Stimulated activated CD8-positive, alpha-beta memory T cell treated with anti-CD3 and anti-CD28 coated beads, Interleukin-2, amount 100 ng/mL, for 1 hour (primary cell): ENCODE measurements at places on chromosomes 13 and 19.

GRCh38 chr19:48379058-48379457, 12.3 kb downstream of the KDELR1 start:
- no peak for DNase-seq

DNA sequence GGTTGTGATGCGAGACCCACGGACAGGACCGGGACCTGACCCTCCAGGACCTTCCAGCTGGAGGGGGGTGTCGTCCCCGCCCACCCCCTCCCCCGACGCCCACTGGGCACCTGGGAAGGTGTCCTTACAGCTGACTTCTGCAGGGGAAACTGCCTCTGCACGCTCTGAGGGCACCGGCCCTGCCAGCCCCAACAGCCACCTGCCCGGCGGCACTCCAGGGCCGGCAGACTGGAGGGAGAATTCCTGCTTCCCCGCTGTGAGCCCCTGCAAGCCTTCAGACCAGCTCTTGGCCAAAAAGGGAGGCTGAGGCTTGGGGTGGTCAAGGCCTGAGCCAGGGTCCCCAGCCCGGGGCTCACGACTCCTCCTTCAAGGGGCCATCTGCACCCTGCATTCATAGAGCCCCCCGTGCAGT, 1.2 kb downstream of the CNN2 start:
- no peak for DNase-seq

GRCh38 chr13:64675255-64675892, 2554.8 kb downstream of the PCDH9 start:
- DNase-seq = no peak

GRCh38 chr13:32669030-32669646, 82.9 kb downstream of the PDS5B start:
- DNase-seq = no peak

GRCh38 chr13:40484974-40485373, 181.5 kb downstream of the FOXO1 start:
- DNase-seq = no peak

DNA sequence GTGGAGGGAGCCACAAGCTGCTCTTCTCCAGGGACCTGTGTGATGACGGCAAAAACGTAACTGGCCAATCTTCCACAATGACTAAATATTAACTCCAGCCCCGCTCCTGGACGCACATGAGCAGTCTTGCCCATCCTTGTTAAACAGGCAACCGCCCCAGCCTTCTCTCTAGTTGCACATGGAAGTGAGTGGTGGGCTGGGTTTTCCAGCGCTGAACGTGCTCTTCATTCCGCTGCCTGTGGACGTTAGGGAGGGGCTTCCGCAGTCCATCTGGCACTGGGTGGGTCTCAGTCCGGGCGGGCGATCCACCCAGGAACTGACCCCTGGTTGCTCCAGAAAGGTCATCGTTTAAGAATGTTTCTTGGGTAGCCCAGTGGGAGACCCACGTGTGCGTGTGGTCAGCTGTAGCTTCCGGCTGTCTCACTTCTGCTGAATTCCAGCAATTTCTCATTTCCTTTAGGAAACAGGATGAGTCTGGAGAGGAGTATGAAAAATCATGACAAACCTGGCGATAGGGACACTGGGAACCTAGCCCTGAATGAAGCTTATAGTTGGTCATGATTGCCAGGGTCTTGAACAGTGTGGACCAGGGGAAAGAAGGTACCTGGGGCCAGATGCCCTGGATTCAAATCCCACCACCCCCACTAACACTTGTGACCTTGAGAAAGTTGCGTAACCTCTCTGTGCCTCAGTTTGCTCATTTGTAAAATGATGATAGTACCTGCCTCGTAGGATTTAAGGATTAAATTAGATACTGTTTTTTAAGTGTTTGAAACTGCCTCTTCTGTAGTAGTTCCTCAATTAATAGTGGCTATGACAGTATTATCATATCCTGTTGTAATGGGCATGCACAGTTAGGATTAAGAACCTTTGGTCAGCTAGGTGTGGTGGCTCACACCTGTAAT, 92.6 kb downstream of the SIPA1L3 start:
- no peak for DNase-seq

GRCh38 chr19:13968383-13968935, 16.1 kb downstream of the DCAF15 start:
- DNase-seq = no peak
